A549 treated with CORT108297 at 1 μM for 4 hours (cell line): ENCODE measurements at places on chromosomes 3 and 15. TPM values are rescaled to one million over a fixed set of nuclear protein-coding genes. Genes with fewer than 3 reads are reported as not detected.

Gene CCDC80
- total RNA-seq: 30.9 to 66.0 TPM (median 50.8 TPM) in 5 replicates

Gene PRR20G
- total RNA-seq: 0.13 to 0.19 TPM (median 0.17 TPM) in 3 of 5 replicates, not detected in the others

Gene SCG5
- total RNA-seq: 2.1 to 2.8 TPM (median 2.2 TPM) in 5 replicates

Gene STXBP5L
- 0.07 TPM in 1 of 5 replicates, not detected in the others for total RNA-seq

Gene GUCA1C
- not detected in 5 replicates for total RNA-seq

Gene DAZL
- not detected in 5 replicates for total RNA-seq
